NCI-H2029 treated with DMSO at 0.1 percent for 48 hours (cell line): ENCODE measurements at places on chromosomes 16 and 17.

DNA sequence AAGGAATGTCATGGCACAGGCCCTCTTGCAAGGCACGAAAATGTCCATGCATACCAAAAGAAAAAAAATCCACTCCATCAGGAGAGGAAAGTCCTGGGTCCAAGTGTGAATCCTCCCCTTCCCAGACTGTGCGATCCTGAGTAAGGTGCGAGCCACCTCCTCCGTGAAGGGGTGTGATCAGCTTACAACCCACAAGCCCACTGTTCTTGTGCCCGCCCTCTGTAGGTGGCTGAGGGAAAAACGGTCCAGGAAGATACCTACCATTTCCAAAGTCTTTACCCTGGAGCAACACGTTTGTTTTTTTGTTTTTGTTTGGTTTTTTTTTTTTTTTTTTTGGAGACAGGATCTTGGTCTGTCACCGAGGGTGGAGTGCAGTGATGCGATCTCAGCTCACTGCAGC lies 116.5 kb downstream of the ZNF423 start:
- no peak for DNase-seq

- DNase-seq = no peak
These were observed 17.0 kb downstream of the MAP1LC3B start for GRCh38 chr16:87409153-87409552.

DNA sequence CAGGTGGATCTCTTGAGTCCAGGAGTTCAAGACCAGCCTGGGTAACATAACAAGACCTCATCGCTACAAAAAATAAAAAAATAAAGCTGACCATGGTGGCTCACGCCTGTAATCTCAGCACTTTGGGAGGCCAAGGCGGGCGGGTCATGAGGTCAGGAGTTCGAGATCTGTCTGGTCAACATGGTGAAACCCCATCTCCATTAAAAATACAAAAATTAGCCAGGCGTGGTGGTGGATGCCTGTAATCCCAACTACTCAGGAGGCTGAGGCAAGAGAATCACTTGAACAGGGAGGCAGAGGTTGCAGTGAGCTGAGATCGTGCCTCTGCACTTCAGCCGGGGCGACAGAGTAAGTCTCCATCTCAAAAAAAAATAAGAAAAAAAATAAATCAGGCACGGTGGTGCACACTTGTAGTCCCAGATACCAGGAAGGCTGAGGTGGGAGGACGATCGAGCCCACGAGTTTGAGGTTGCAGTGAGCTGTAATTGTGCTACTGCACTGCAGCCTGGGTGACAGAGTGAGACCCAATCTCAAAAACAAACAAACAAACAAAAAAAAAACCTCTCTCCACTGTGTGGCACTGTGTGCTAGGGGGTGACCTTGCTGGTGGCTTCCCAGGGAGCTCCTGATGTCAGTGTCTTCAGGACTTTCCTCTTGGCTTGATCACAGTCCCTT lies 19.8 kb upstream of the MAPK3 start:
- no peak for DNase-seq

DNA sequence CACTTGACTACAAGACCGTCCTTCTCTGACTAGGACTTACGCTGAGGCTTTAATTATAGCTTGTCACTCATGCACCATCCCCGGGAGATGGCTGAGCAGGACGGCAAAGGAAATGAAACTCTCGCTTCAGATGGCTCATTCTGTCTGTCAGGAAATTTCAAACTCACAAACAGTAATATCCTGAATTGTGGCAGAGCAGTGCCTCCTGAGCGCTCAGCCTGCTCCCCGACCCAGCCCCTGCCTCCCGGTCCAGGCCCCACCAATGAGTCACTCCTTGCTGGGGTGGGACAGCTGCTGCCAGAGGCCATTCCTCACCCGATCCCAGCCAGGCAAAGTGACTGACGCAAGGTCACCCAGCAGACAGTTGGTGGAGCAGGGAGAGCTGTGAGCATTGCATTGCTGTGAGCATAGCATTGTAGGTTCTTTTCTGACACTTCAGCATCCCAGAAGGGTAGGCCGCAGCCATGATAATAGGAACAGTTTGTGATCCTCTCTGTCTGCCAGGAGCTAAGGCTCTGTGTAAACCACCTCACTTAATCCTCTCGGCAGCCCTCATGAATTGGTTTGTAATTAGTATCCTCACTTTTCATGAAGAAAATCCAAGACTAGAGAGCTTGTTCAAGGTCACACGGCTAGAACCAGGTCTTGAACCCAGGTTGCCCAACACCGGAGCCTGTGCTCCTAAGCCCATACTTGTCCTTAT lies 20.9 kb downstream of the CCDC182 start:
- DNase-seq = no peak

GRCh38 chr16:19515757-19516156 lies 6.1 kb downstream of the GDE1 start:
- no peak for DNase-seq

DNA sequence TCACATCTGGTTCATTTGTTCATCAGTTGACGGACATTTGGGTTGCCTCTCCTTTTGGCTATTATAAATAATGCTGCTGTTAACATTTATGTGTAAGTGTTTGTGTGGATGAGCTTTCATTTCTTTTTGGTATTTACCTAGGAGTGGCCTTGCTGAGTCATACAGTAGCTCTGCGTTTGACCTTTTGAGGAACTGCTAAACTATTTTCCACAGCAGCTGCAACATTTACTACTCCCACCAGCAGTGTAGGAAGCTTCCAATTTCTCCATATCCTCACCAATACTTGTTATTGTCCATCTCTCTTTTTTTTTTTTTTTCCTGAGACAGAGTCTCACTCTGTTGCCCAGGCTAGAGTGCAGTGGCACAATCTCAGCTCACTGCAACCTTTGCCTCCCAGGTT lies 20.7 kb upstream of the PLCG2 start:
- DNase-seq = no peak

DNA sequence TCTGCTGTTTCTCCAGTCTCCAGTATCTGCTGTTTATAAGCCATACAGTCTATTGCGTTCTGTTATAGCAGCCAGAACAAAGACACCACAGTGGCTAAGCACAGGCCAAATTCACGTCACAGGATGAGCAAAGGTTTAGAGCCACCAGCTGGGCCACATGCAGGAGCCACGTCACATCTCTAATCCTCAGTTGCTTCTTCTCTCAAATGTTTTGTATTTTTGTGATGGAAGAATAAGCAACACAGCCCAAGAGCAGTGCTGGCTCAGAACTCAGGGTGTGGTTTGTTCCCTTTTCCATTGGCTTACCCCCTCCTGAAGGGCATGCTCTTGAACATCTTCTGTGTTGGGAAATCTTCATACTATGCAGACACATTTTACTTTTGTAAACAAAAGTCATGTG lies 309.4 kb upstream of the CDH5 start:
- no peak for DNase-seq

GRCh38 chr17:4777969-4778760 lies 6.5 kb downstream of the TM4SF5 start:
- no peak for DNase-seq

- no peak for DNase-seq
These were observed 1.5 kb downstream of the SLC16A6 start for GRCh38 chr17:68289473-68289872.

GRCh38 chr16:52191531-52192134 lies 355.3 kb downstream of the TOX3 start:
- peak; percentile 12 for DNase-seq

DNA sequence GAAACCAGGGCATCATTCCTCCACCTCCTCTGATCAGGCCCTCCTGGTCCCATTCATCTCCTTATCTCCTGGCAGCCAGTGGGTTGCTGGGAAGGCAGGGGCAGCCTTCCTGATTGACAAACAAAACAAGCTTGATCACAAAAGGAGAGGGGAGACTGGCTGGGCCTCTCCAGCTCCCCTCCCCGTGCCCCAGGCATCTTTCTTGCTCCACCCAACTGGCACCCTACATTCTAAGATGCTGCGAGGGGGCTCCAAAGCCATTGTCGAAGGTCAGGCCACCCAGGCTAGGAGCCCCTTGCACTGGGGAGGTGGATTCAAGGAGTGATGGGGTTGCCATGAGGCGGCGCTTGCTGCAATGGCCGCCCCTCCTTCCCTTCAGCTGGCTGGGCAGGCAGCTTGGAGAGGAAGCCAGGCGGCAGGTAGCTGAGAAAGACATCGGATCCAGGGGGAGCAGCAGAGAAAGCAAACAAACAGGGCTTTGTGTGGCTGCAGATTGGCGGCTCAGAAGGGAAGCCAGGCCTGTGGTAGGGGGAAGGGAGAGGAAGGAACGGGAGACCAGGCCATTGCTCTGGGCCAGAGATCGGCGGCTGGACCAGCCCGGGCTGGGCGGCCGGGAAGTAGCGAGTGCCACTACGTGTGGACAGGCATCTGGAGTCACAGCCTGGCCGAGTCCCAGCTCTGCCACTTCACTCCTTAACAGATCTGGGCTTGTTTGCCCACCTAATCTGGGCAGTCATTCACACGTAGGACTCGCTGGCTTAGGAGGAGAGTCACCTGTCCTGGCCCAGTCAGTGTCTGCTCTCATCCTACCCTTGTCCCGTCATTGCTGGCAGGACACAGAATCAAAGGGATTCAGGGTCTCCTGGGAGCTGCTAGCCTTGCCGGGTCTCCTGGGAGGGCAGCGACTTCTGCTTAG lies 12.3 kb downstream of the RAI1 start:
- peak; percentile 70 for DNase-seq

- no peak for DNase-seq
These were observed 24.4 kb downstream of the MIS12 start for GRCh38 chr17:5510771-5511170.

DNA sequence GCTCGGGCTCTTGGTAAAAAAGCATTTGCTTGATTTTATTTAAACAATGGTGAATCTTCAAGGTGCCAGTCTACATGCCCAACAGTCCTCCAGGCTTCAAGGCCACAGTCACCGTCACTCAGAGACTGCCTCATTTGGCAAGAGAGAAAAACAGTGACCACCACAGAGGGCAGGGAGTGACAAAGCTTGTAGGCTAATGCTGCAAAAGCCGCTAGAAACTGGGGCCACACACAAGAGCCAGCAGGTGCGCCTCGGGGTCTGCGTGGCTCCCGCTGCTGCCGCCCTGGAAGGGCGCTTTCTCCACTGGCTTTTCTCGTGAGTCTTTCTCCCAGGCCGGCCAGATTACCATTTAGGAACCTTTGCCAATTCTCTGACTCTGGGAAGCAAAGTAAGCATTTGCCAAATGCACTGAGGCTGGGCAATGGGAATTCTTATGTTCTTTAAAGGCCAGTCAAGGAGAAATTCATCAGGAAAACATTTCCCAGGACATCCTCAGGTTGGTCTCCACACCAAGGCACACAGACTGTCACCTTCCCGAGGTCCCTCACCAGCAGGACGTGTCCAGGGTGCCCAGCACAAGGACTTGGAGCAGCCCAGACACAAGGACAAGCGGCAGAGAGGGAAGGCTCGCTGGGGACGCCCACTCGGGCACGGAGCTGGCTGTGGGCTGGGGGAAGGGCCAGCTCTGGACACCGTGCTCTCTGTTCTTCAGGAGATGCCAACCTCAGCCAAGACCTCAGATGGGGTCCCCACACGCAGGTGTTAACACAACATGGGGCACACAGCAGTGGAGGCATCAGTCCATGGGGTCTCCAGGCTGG lies 12.5 kb upstream of the C16orf95 start:
- DNase-seq = no peak

DNA sequence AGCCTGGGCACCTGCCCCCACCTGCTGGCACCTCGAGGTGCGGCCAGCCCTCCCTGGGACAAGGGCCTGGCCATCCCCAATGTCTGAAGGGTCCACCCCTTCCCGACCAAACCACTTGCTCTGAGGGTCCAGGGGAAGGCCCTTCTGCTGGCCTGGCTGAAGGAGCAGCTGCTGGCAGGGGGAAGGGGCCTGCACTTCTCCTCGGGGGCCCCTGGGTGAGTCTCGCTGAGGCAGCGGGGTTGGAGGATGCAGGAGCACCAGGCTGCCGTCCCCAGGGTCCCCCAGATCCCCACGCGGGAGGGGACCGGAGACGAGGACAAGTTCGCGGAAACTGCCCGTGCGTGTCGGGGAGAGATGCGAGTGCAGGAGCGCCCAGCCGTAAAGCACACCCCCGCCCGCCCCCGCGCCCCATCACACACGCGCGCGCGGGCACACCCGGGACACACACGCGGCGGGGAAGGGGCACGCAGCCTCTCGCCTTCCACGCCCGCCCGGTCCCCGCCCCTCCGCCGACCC lies 725 bp upstream of the CACNA1H start:
- DNase-seq = no peak

GRCh38 chr17:34154961-34155730 lies 99.9 kb upstream of the CCL2 start:
- DNase-seq = no peak

GRCh38 chr17:20202141-20202621 lies 193.0 kb downstream of the SPECC1 start:
- DNase-seq = peak; percentile 16

GRCh38 chr17:78979780-78980623 lies at the start of gene LGALS3BP:
Gene LGALS3BP (minus strand): TSS chr17:78979923. CDS start chr17:78977191, 2,732 bp downstream.
- peak; percentile 79 for DNase-seq

- no peak for DNase-seq
These were observed 12.4 kb downstream of the C17orf50 start for GRCh38 chr17:35773129-35773528.

DNA sequence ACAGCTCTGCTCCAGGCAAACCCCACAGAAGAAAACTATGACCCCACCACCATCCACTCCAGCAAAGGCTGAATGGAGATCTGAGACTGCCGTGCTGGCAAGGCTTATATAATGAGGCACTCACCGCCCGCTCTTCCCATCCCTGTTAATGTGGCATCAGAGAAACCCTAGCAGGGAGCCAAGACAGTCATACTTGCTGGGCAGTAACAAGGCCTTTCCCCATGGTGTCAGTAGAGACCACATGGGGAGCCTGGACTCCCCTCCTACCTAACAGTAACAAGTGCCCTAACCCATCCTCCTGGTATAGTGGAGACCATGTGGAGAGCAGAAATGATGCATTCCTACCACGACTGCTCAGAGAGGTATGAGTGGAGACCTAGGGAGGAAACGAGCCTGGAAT lies 235.2 kb downstream of the C16orf78 start:
- no peak for DNase-seq

DNA sequence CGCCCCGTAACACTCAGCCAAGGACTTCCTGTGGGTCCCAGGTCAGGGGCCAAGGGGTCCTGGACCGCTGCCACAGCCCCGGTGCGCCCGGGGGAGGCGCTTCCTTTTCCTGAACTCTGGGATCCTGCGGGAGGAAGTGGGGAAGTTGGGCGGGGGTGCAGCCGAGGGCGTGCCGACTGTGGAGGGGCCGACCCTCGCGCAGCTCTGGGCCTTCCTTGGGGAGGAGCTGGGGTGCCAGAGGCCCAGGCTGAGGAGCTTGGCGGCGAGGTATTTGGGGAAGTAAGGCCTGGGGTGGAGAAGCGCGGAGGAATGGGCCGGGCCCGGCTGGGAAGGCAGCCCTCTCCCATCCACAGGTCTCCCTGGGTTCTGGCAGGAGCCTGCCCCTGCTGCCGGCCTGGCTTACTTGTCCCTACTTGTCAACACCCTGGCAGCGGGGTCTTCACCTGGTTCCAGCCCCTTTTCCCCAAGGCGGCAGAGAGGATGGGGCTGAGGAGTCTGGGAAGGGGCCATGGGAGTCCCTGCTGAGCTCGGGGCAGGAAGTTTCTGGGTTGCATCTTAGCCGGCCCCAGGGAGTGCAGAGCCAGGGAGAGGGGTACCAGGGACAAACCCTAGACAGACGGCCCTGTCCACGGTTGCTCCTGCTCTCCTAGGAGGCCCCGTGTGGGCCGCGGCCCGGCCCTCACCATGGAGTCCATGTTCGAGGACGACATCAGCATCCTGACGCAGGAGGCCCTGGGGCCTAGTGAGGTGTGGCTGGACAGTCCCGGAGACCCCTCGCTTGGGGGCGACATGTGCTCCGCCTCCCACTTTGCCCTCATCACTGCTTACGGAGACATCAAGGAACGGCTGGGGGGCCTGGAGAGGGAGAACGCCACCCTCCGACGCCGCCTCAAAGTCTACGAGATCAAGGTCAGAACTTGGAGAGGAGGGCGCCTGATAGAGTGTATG lies 1.7 kb downstream of the TBKBP1 start:
- DNase-seq = no peak
